Stimulated activated CD8-positive, alpha-beta memory T cell treated with anti-CD3 and anti-CD28 coated beads, Interleukin-15, amount 100 ng/mL, for 4 hours (primary cell): ENCODE measurements at places on chromosomes 5 and 9.

DNA sequence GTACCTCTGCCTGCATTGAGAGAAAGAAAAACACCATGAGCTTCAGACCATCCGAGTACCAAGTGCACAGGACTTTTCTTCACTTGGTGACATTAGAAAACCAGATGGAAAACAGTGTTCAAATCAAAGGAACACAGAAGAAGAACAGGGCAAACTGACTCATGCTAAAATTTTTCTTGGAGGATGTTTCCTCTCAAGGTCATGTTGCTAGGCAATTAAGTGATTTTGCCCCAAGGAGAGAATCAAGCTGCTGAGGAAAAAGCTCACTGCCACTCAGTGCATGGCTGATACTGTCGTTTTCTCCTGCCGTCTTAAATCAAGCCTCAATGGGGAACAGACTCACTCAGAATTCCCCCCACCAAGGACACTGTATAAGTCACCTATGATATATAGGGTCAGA, 57.9 kb upstream of the SIMC1 start:
- no peak for DNase-seq

DNA sequence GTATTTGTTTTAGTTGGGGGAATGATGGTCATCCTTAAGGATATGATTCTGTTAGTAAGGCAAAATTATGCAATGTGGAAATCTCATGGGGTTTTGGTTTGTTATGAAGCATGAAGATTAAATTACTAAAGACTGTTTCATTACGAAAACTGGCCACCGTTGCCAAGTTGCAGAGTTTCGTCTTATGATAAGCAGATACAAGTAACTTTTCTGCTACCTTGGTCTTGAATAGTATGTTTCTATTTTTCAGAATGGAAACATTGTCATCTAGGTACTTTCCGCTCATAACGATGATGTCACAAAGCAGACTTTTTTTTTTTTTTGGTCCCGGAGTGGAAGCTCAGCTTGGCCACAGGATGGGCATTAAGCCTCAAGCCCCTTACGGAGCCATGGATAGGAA, 4.2 kb downstream of the CCNI2 start:
- no peak for DNase-seq

GRCh38 chr9:127955294-127956015, 17.8 kb upstream of the DPM2 start:
- peak; percentile 86 for DNase-seq

DNA sequence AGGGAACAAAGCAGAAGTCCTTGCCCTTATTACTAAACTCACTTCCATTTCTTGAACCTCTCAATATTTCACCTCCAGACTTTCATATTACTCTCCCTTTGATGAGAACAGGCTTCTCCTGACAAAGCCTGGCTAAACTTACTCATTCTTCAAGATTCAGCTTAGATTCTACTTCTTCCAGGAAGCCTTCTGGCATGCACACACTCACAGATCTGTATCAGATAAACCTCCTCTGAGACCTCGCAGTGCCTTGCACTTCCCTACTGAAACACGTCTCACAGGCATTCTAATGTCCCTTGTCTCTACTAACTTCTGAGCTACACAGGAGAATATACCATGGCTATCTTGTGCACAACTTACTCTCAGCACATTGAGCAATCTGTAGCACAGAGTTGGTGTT, 16.6 kb upstream of the PAPPA start:
- DNase-seq = no peak

DNA sequence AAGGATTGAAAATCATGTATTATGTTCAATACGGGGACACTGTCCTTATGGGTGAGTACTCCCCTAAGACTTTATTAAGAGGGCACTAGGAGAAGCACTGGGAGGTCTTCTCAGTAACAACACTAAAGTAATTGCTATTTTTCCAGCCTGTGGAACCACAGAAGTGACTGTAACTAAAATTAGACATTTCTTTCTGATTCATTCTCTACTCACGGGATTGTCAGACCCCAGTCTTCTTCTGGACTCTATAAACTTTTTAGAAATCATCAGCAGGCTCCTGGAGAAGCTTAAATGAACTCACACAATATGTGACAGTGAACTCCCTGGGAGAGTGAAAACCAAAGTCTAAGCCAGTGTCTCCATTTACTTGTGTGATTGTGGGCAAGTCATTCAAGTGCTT, 14.5 kb downstream of the TLR4 start:
- no peak for DNase-seq

GRCh38 chr5:170087168-170087817, 18.4 kb upstream of the FOXI1 start:
- DNase-seq = no peak

DNA sequence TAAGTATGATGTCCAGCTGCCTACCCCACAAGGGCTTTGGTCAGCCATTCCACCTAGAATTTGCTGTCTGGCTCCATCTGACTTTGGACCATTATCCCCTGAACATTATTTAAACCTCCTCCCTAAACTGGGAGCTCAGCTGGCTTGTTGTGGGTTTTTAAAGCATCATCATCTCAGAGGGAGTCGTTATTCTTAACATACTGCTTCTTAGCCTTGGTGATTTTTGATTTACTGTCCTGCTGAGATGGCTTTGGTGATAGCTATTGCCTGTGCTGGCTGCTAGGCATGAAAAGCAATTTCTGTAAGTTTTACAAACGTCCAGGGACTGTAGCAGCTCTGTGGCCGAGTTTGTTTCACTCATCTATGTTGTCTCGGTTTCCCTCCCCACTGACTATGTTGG, 256.1 kb downstream of the NR3C1 start:
- DNase-seq = no peak

- DNase-seq = no peak
Observed at GRCh38 chr9:130165579-130165978, 6.6 kb upstream of the NCS1 start.

GRCh38 chr5:110785356-110785755, 46.5 kb downstream of the SLC25A46 start:
- DNase-seq = no peak

GRCh38 chr5:151970885-151971284, 46.2 kb upstream of the GLRA1 start:
- DNase-seq = no peak

GRCh38 chr5:142820447-142820846, 50.3 kb downstream of the ARHGAP26 start:
- DNase-seq = no peak

DNA sequence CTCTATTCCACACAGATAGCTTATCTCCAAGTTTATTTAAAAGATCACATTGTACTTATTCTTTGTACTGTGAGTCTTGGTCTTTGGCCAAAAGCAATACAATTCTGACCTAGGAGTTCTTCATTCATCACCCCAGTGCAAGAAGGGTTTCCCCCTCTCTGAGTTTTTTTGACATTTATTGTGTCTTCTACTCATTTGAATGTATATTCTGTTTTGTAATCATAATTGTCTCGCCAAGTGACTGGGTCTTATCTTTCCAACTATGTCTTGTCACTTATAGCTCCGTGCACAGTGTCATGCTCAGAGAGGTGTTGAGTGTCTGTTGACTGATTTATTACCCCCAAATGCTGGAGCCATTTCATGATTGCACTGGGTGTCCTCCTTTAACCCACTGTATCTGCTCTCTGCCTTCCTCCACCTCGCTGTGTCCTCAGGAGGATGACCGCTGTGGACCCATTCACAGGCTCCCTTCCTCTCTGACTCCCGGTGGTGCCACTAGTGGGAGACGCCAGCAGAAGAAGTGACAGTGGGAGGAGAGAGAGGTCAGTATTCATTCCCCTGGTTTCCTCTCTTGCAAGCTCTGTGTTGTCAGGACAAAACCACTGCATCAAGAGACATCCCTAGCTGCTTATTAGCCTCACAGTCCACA, 11.2 kb upstream of the TRIO start:
- DNase-seq = no peak

DNA sequence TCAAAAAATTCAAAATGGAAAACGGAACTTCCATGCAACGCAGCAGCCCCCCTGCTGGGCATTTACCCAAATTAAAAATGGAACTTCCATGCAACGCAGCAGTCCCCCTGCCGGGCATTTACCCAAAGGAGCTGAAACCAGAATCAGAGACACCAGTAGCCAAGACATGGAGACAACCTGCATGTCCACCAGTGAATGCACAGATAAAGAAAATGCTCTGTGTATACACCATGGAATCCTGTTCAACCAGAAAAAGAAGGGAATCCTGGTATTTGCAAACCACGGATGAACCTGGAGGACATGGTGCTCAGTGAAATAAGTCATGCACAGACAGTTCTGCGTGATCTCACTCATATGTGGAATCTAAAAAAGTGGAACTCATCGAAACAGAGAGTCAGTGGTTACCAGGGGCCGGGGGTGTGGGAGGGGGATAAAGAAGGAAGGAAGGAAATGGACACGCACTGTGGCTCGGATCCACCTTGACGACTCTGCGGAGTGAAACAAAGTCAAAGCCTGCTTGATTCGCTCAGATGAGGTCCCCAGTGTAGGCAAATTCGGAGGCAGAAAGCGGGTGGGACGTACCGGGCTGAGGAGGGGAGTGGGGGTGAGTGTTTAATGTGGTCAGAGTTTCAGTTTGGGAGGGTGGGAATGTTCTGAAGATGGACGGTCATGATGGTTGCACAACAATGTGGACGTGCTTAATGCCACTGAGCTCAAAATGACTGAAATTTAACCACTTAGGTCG, 40.2 kb upstream of the EXOC3 start:
- DNase-seq = no peak

DNA sequence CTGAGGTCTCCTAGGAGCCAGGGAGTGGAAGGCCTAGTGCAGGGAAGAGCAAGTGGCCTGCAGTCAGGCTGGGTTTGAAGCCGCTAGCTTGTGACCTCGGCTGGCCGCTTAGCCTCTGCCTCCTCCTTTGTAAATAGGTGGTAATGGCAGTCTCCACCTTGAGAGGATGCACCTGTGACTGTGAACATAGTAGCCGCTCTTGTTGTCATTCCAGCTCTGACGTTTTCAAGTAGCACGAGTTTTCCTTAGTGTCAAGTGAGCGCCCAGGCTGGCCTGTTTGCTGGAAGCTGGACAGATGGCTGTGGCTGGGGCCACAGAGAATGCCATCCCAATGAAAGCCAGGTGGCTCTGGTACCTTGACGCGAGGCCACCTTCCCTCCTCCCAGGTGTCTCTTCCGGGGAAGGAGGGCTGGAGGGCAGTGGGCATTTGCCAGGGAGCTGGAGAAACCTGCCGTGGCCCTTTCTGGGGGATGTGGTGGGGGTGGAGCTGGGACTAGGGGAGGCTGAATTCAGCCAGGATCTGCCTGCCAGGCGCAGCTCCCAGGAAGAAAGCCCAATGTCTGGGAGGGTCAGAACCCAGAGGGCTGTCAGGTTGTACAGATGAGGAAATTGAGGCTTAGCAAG, 2.5 kb downstream of the ASS1 start:
- DNase-seq = no peak

GRCh38 chr5:10019236-10019635, 230.5 kb downstream of the ATPSCKMT start:
- DNase-seq = no peak

DNA sequence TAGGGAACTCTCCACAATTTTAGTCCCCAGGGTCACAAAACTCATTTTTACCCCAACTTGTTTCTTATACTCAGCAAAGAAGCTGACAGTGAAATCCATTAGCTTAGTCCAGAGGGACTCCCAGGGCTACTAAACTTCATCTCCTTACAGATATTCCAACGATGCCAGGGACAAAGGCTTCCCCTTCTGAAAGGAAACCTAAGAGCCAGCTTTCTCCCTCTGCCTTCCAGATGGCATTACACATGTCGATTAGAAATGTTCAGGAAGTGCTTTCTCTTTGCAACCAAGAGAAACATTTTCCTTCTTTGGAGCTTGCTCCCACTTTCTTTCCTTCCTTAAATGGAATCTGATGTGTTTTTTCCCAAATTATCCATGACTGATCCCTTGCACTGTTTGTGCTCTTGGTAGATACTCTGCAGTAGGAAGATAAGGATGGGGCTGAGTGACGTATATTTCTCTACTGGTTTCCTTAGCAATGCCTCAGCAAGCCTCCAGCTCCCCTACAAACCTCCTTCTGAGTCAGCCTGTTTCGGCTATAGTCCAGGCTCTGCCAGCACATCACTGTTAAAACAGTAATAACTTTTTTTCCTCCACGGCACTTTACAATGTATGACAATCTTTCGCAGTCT, 43.0 kb upstream of the HTR4 start:
- no peak for DNase-seq

- no peak for DNase-seq
Observed at GRCh38 chr9:69392826-69393225, 67.8 kb downstream of the ENTREP1 start.

DNA sequence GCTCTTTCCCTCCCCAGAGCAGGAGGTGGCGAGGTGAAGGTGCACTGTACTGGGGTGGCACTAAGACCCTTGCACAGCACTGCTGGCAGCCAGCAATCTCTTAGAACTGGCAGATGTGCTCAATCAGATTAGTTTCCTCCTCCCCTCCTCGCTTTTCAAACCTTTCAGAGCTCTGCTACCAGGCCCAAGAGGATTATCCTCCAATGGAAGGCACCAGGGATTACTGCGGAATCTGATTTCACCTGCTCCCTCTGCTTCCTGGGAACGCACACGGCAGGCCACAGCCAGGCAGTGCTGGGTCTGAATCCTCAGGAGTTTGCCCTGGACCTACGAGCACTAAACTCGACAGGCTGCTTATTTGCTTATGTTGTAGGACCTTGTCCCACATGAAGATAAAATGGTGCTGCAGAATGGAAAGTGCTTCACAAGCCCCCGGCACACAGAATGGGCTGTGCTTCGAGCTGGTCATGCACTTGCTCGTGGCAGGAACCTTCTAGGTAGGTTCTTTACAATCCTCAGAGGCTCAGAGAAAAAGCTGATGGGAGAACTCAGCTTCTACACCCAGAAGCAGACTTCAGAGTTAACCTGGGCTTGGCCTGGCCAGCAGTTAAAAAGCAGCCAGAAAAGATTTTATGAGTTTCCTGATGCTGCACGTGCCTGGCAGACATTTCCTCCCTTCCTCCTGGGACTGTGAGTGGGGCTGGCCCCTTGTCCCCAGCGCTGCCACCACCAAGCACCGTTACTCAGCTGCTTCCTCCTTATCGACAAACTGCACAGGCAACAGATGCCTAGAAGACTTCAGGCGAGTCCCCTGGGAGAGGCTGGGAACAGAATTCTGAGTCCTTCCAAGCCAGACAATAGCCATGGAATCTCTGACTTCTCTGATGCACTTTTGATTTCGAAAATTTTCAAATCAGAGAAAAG, 33.1 kb downstream of the FABP6 start:
- DNase-seq = no peak

DNA sequence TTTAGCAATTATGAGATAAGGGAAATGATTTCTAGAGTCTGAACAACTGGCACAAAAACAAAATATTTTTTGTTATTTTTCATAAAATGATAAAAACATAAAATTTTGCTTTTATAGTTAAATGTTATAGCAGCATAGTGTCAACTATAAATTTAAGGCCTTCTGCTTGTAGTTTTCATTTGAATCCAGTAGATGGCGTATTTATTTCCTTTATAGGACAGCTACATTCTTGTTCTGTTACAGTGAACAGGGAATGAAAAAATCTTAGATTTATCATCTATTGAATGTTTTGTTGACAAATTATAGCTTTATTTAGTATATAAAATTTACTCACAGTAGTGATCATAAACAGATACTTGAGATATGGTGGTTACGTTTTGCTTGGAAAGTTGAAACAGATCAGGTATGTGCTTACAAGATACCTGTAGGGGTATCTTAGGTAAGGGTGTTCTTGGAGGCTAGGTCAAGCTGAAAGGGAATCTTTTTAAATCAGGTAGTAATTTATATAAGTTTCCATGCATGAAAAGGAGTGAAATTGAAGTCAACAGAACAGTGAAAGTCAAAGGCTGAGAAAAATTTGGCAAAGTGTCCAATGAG, 239.3 kb upstream of the GRIN3A start:
- no peak for DNase-seq

GRCh38 chr5:169356181-169356580, 55.2 kb upstream of the SLIT3 start:
- no peak for DNase-seq
